NCI-H1436 treated with DMSO at 0.1 percent for 48 hours (cell line): ENCODE measurements at places on chromosomes 7 and 10.

DNA sequence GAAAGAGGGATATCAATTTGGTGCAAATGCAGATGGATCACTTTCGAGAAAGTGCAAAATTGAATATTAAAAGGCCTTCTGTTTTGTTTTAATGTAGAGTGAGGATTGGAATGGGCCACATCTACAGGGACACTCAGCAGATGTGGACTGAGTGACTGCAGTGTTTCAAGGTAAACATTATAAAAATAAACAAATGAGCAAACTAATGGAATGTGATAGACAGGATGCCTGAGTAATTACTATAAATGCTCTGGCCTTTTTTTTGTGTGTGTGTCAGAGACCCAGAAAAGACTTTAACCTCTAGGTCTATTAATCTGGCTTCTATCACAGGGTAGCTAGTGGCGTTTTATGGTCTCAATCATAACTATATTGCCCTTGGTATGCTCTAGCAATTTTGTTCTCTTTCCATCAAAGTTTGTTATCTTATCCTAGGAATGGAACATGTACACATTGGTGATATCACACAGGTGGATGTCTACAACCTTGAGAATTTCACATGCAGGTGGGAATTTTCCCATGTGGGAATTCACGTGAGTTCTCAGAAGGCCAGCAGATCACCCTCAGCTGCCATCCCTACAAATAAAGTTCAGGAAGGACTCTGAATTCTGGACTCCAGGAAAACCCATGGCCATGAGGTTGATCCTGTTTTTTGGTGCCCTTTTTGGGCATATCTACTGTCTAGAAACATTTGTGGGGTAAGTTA lies at the start of gene CPA2:
Gene CPA2 (plus strand): TSS at position 606 of the 703 bp plus-strand sequence. CDS start 19 bp downstream, at position 625.
- no peak for DNase-seq

DNA sequence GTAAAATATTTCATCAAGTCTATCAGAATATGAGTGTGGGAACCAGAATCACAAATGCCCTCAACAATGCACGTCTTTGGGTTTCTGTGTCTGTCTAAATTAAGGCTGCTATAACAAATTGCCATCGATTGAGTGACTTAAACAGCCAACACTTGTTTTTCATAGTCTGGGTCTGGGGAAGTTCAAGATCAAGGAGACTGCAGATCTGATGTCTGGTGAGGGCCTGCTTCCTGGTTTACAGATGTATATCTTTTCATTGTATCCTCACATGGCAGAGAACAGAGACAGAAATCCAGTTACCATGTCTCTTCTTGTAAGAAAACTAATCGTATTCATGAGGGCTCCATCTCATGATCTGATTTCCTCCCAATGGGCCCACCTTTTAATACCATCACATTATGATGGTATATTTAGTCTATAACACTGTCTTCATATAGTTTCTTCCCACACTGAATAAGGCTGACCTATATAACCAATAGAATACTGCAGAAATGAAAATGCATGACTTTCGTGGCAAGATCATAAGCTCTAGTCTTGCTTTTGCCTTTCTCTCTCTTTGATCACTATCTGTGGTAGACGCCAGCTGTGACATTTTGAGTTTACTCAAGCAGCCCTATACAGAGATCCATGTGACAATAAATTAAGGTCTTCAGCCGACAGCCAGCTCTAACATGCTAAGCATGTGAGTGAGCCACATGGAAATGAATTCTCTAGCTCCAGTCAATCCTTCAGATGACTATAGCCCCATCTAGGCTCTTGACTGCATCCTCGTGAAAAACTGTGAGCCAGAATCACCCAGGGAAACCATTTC lies 51.9 kb downstream of the THSD7A start:
- no peak for DNase-seq

GRCh38 chr10:101341438-101341837 lies 12.5 kb upstream of the BTRC start:
- DNase-seq, result no peak

DNA sequence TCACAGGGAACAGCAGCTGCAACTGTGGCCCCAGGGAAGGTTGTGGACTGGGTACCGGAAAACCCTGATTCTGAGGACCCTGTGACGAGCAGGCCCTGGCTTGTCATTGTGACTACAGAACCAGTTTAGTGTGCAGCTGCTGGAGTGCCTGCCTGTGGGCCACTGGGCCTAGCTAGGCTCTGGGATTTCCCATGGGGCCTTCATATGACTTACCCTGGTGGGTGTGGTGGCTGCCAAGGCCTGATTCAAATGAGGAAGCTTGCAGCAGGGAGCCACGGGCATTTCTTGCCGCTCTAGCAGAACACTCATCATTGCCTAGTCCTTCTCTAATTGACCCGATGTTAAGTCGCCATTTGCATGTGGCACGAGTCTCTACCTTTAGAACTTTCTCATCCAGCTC lies 14.7 kb upstream of the CAMK2G start:
- DNase-seq, result peak; percentile 73

DNA sequence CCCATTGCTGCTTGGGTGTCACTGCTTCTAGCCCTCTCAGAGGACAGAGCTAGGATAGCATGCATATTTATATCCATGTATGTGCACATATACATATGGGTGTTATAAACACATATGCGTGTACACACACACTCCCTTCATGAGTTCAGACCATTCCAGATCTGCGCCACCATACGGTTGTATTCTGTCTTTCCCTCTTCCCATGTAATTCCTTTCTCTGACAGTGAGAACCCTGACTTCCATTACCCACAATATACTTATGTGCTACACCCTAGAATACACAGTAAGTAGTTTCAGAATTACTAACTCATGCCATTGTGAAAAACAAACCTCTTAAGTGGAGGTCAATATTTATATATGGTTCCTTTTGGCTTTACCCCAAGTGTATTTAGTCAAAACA lies 116.6 kb upstream of the SAMD8 start:
- DNase-seq, result no peak
